ENCODE measurements at places on chromosomes 5 and 9.
A peak's percentile ranks its signal among the peaks of the same experiment; 100 is the strongest.

- peak; percentile 92 for DNase-seq
These were observed 12.6 kb downstream of the TRIM23 start for GRCh38 chr5:65611524-65611923.

DNA sequence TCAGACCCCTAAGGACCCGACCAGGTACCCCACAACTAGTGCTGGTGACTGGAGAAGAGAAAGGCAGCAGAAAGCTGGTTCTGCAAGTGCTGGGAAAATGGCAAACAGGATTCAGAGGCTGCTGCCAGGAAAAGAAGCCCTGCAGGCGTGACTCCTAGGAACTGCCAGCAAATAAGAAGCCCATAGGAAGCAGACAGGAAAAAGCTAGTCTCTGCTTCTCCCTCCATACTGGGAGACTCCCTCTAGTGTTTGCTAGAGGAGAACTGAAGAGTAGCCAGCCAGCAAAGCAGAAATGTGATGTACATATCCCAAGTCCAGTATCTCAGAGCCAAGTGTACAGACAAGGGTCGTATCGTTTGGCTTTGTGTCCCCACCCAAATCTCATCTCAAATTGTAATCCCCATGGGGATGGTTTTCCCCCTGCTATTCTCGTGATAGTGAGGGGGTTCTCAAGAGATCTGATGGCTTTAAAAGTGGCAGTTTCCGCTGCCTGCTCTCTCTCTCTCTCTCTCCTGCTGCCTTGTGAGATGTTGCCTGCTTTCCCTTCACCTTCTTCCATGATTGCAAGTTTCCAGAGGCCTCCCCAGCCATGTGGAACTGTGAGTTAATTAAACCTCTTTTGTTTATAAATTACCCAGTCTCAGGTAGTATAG is 38.1 kb upstream of the TUSC1 start:
- DNase-seq: peak; percentile 31

DNA sequence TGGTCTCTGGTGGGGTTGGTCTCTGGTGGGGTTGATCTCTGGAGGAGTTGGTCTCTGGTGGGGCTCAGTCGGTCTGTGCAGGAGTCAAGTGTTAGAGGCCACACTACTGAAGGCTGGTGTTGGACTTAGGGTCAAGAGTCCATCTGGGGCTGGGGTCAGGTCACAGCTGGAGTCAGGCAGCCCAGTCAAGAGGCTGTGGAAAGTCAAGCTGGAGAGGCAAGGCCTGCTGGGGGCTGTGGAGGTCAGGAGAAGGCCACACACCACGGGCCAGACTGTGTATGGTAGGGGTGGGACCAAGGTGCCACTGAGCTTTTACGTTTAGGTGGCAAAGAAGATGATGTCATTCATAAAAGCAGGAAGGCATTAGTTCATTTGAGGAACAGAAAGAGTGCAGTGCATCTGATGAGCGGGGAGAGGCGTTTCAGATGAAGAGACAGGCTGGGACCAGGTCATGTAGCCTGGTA is 16.7 kb upstream of the CD74 start:
- no peak for DNase-seq

GRCh38 chr5:59838989-59839388 is 54.5 kb downstream of the PDE4D start:
- no peak for DNase-seq

- no peak for DNase-seq
These were observed 35.6 kb upstream of the SEMA4D start for GRCh38 chr9:89533411-89534095.

GRCh38 chr9:87475463-87475862 is 22.2 kb upstream of the DAPK1 start:
- no peak for DNase-seq

DNA sequence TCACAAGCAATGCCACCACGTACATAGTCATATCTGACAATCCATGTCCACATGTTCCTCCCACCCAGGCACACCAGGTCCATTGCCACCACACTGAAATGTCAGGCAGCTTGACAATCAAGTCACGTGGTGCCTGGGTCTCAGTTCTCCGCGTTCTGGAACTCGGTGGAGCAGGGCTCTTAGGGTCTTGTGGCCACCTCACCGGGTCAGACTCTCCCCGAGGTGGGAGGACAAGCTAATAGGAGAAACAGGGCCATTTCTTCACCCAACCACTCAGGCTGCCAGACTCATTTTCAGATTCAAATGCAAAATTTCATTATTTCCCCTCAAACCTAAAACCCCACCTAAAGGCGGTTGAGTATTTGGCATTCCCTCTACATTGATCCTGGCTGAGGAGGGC is 200.5 kb upstream of the GAS1 start:
- DNase-seq: peak; percentile 8

GRCh38 chr5:151624476-151624875 is 33.3 kb upstream of the FAT2 start:
- no peak for DNase-seq

GRCh38 chr5:175335691-175336090 is 108.3 kb downstream of the DRD1 start:
- DNase-seq: no peak

DNA sequence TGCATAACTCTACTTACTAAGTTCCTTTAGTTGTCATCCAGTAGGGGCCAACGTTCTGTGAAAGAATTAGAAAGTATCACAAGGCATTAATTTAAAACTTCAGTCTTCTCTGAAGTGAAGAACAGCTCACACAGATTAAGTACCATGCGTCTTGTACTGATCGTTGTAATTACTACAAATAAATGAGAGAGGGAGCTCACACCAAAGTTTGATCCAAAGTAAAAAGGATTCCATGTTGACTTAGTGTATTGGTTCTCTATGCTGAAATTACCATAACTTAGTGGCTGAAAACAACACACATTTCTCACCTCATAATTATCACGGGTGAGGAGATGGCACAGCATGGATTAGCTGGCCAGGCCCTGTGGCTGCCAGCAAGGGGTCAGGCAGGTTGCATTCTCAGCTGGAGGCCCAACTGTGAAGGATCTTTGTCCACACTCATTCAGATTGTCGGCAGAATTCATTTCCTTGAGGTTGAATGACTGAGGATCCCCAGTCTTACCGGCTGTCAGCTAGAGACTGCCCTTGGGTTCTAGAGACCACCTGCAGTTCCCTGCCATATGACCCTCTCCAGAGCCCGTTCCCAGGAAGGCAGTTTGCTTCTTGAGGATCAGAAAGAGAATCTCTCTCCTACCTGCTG is 169.1 kb downstream of the YTHDC2 start:
- DNase-seq: no peak

DNA sequence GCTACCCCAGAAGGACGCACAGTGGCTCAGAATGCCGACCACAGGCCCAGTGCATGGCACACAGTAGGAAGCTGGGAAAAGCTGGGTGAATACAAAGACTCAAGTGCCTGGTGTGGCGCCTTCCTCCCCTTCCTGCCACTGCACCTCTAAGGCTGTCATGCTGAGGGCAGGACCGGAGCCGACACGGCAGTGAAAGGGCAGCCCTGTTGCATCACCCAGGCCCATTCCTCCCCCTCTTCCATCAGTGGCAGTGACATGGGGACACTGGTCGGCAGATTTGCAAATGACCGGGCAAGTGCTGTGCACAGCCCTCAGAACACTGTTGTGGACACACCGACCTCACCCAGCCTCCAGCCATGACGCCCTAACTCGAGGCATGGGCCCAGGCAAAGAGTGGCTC is 84.0 kb downstream of the STK10 start:
- DNase-seq: no peak

DNA sequence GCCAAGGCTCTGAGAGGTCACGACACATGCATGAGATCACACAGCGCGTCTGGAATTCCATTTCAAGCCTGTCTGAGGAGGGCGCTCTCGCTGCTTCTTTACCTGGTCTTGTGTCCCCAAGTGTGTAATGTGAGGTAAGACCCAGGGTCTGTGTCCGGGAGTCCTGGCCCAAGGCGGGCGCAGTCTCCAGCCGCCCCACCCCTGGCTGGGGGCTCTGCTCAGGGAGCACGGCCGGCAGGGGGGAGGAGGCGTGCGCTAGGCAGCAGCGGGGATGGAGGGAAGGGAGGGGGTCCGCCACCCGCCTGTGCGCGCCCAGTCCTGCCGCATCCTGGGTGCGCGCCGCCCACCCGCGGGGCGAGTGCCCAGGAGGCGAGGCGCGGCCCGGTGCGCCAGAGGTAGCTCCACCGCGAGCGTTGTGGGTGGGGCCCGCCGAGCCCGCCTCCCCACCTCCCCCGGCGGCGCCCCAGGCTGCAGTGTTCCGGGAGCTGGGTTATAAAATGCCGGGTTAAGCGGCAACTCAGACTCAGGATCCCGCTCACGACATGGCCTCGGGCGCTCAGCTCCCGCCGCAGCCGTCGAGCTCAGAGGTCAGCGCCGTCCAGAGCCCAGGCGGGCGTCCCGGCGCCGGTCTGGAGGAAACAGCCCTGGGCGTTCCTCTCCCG is at the start of gene CCNI2:
CCNI2 (plus strand) TSS at position 473 of the 662 bp plus-strand sequence; CDS start at position 543, 70 bp downstream.
- DNase-seq: peak; percentile 86

- peak; percentile 26 for DNase-seq
These were observed 72.3 kb downstream of the PSMB7 start for GRCh38 chr9:124342776-124343485.

DNA sequence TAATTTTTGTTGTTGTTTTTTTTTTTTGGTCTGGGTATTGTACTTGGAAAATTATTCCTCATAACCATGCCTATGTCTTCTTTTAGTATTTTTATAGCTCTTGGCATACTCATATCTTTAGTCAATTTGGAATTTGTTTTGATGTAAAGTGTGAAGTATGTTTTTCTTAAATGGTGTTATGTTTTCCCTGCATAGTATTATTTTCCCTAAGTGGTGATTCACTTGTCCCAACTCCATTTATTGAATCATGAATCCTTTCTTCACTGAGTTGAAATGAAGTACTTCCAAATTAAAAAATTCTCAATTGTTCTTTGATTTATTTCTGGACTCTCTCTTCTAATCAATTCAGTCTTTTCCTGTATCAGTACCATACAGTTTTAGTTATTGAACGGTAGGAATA is 46.5 kb downstream of the POLK start:
- no peak for DNase-seq
